ENCODE measurements at places on chromosomes 3 and 15.

GRCh38 chr15:73921254-73921925 is 4.9 kb upstream of the LOXL1 start:
- DNase-seq, result no peak

DNA sequence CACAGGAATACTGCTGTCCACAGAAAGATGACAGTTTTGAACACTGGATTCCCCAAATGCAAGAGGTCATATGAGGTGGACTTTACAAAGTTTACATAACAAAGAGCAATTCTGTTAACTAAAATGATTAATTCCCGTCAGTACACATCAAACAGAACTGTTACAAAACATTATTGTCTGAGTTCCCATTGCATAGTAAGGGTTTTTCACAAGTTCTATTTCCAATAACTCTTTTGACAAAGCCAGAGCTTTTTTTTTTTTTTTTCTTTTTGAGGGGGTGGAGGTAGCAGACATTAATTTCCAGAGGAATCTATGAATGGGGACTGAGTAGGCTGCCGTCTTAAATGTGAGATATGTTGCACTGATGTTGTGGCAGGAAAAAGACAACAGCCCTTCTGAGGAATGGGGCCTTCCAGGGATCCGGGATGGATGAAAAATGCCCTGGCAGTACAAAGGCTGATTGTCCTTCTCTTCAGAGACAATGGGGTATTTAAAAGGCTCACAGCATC is 178.1 kb upstream of the KBTBD8 start:
- DNase-seq, result no peak

- DNase-seq, result no peak
Observed at GRCh38 chr3:53885239-53885638, 3.3 kb upstream of the ACTR8 start.

GRCh38 chr3:185912512-185912911 is 25.3 kb downstream of the TRA2B start:
- no peak for DNase-seq

- DNase-seq, result no peak
Observed at GRCh38 chr3:3634326-3634725, 164.9 kb upstream of the LRRN1 start.

GRCh38 chr3:115074502-115074901 is 72.6 kb downstream of the ZBTB20 start:
- no peak for DNase-seq

DNA sequence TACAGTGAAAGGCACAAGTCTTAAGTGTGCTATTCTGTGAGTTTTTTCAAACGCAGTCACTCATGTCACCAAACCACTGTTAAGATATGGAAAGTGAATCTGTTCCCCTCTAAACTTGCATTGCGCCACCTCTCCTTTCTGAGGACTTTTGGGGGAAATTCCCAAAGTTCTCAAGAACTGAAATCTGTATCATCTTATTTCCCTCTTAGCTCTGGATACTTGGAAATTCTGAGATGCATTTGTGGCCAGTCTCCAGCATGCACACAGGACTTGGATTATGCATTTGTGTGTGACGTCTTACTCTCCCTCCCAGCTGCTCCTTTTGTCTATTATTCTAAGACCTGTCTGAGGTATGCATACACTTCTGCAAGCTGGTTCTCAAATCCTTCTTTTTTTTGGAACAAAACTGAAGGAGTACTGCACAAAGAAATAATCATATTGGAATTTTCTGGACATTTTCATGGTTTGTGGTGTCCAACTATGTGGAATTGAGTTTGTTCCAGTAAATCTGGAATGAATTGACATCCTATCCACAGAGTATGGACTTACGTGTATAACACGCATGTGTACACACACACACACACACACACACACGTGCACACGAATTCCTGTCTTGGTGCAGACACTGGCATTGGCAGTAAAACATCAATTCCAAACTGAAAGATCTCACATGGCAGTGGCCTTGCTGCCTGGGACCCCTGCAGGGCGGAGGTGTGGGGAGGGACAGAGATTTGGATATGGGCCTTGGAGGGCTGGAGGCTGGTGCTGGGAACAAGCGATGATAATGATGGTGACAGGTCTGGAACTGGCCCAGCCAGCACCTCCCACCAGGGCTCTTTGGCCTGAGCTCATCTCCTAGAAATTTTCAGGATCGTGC is 8.2 kb upstream of the LCTL start:
- DNase-seq, result no peak

DNA sequence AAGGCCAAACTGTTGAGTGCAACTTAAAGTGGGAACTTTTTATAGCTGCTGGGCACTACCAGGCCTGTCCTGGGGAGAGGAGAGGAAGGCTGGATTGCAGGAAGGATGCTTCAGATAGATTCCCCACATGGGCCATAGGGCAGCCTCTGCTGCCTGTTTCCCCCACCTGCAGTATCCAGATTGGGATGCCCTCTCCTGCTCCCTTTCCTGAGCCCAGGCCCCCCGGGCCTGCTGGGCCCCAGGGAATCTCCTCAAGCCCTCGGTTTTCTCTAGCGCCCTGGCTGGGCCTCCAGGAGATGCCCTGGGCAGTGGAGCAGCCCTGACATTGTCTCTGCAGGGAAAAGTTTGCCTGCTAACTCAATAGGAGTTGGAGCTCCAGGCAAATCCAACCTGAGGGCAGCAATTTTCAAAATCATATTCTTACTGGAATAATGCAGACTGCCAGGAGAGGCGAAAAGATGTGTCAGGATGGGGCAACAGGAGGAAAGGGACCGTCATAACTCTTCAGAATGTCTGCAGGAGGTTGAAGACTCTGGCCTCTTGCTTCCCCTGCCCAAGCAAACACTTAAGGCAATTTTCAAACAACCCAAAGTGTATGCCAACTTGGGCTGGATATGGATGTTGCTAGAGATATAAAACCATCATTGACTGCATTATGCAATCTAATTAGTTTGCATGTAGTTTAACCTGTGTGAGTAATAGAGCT is 4.4 kb downstream of the NR2F2 start:
- DNase-seq, result no peak

DNA sequence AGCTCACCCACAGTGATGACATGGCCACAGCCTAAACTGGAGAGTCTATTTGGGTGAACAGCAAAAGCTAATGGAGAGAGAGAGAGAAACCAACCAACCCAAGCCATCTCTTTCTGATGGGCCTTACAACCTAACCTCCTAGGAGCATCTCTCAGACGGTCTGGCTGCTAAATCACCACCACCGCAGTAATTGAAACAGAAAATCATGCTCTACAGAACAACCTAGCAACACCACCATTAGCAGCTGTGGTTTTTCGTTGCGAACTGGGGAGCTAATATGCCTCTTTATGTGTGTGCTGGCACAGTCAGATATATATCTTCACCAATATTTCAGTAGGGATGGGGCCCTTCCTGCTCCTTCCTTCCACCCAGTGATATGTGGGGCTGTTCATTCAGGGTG is 166.9 kb upstream of the PROK2 start:
- no peak for DNase-seq

GRCh38 chr3:67534594-67534993 is 119.8 kb downstream of the SUCLG2 start:
- no peak for DNase-seq

DNA sequence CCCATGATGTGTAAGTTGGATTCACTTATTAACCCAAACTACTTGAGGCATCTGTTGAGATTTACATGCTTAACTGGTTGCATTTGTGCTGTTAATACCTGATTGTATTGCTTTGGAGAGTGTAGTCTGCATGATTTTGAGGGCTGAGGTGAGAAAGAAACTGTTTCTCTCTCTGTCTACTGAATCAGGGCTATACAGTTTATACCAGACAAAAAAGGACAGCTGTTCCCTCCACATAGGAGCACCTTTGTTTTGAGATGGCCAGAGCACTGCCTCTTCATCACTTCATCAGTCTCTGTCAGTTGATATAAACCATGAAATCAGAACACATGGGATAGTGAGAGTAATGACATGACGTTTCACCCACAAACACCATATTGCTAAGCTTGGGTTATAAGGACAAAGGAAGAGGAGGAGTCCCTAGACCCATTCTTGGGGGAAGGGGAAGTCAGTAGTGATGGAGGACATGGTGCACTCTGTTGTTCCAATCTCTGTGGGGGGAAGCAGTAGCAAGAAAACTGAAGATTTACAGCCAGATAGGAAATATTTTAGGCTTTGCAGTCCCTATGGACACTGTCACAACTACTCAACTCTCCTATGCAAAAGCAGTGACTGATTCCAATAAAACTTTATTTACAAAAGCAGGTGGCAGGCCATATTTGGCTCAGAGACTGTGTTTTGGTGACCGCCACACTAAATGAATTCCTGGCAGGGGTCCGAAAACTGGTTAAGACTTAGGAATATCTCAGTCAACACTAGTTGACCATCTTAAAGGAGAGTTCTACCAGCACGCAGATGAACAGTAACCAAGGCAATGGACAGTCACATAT is 123.9 kb upstream of the NR2E3 start:
- DNase-seq, result no peak

GRCh38 chr3:16379838-16380237 is 114.8 kb downstream of the OXNAD1 start:
- no peak for DNase-seq

DNA sequence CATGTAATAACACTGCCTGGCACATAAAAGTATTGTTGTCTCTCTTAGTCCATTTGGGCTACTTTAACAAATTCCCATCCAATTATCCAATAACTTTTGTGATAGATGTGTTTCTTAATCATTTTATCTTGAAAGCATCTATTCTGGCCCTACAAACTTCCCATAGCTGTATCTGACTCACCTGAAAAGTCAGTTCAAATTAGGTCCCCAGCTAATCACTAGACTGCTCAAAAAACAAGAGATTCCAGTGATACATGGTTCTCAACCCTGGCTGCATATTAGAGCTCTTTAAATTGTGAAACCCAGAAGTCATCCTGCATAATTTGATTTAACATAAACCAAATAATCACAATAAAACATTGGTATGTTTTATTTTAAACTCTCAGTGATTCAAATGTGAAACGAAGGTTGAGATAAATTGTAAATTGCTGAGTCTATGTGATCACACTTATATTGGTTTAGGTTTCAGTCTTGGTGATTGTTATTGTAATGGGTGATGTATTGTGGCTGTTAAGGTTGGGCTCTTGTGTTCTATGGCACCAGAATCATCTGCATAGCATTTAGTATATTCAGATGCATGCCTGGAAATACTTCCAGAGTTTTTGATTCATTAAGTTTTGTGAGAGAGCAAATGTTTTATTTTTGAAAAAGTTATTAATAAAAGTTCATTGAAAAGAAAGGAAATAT is 268.9 kb upstream of the KCNMB2 start:
- DNase-seq, result no peak

- DNase-seq, result no peak
Observed at GRCh38 chr3:50557915-50558314, 9.6 kb downstream of the C3orf18 start.

- DNase-seq, result no peak
Observed at GRCh38 chr3:34016925-34017587, 218.6 kb downstream of the PDCD6IP start.

GRCh38 chr15:95912280-95912625 is 418.2 kb upstream of the NR2F2 start:
- DNase-seq, result no peak

- DNase-seq, result no peak
Observed at GRCh38 chr15:31272558-31273257, 53.9 kb upstream of the KLF13 start.

DNA sequence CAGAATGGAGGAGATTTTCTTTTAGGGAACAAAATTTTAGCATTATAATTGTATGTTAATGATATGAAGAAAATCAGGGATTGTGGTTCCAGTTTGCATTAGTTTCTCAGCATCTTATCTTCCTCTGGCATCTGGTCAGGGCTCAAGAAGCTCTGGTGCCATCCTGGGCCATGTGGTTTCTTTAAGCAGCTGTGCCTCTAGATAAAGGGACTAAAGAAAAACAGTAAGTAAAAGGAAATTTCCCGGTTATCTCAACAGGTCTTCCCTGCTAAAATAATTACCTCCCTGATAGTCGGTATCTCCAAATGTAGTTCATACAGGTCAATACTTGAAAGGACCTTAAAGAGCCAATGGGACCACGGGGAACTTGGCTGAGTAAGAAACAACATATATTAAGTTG is 375.1 kb upstream of the RBMS3 start:
- DNase-seq, result no peak

- DNase-seq, result no peak
Observed at GRCh38 chr3:168977716-168978374, 685.7 kb downstream of the MECOM start.

DNA sequence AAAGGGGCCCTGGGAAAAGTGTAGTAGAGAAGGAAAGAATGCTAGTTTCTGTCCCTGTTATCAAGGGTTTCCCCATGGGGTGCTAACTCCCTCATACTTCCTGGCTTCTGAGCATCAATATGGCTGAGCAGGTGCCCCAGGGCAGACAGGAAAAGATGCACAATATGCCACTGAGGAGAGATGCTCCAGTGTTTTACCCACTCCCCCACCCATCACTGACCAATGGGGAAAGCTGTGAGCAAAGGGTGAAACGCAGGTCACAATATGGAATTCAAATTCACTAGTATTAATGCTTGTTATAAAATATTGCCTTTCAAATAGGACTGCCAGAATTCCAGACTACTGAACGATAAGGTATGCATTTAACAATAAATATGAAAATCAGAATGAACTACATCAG is 187.5 kb upstream of the CTNNB1 start:
- DNase-seq, result no peak
